ENCODE measurements at places on chromosomes 16 and 17.
A peak's percentile ranks its signal among the peaks of the same experiment; 100 is the strongest.

DNA sequence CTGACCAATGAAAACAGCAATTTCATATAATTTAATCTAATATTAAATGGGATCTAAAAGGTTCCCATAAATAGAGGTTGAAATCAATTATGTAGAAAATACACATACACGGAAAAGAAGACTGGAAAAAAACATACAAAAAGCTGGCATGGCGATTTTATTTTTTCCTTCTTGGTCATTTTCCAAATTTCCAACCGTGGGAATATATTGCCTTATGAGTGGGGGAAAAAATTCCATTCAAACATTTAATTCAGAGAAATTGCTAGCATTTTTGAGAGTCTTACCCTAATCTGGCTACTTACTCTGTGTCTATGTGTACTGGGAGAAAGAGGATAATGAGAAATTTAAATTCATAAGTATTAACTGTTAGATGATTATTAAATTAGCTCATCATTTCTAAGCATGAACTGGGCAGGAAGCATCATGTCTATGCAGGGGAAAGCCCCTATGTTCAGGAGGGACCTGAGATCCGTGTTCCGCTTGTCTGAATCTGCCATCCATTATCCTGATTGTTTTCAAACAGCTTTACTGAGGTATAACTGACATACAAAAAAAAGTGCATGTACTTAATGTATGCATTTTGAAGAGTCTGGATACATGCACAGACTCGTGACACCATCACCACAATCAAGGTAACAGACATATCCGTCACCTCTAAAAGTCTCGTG, 145.2 kb downstream of the XYLT1 start:
- DNase-seq, result no peak

DNA sequence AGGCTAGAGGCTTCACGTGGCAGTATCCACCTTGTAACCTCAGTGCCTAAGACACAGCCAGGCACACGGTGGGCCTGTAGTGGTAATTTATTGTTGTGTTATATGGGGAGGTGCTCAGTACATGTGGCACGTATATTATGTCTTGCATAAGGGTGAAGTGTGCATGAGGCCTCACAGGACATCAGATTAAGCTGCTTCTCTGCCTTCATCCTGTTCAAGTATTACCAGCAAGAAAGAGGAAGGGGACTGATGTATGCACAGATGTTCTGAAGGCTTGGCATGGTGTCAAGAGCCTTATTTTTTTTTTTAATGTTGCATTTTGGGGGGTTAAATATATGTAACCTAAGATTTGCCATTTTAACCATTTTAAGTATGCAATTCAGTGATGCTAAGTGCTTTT, 71.6 kb downstream of the ABCC1 start:
- DNase-seq, result no peak

- DNase-seq, result no peak
Measured at GRCh38 chr16:87809150-87809902, 43.5 kb upstream of the KLHDC4 start.

GRCh38 chr17:73248532-73248931, 13.1 kb downstream of the CPSF4L start:
- no peak for DNase-seq

- peak; percentile 61 for DNase-seq
Measured at GRCh38 chr17:65154770-65155589, 17.8 kb downstream of the RGS9 start.

DNA sequence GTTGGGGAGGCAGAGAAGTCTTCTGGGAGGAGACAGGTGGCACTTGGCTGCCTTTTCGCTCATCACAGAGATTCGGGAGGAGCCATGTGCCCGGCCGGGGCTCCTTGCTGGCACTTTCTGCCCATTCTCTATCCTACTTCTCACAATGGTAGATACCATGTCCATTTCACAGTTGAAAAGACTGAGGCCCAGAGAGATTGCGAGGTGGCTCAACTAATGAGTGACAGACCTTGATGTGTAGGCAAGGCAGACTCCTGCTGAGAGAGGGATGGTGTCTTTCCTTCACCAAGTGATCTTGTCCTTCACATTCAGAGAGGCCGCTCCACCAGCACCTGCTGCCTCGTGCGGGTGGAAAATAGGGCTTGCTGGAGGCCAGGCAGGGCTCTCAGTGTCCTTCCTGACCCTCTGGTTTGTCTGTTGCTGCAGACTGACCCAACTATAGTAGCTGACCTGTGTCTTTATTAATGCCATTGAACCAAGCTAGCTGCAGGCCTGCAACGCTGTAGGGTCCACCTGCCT, 42.1 kb downstream of the MPRIP start:
- no peak for DNase-seq

DNA sequence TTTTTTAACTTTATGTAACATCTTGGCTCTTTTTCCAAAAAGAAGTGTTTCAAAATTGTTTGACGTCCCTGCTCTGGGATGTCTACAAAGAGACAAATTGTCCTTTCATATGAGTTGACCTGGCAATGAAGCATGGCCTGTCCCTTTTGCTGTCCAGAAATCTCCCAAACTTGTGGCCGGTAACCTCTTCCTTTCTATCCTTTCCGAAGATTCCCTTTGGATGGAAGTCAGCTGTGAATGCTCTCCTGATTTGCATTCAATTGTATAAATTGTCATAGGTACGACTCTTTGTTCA, 40.9 kb upstream of the FAM20A start:
- no peak for DNase-seq

- no peak for DNase-seq
Measured at GRCh38 chr16:66266436-66267291, 99.8 kb upstream of the CDH5 start.

DNA sequence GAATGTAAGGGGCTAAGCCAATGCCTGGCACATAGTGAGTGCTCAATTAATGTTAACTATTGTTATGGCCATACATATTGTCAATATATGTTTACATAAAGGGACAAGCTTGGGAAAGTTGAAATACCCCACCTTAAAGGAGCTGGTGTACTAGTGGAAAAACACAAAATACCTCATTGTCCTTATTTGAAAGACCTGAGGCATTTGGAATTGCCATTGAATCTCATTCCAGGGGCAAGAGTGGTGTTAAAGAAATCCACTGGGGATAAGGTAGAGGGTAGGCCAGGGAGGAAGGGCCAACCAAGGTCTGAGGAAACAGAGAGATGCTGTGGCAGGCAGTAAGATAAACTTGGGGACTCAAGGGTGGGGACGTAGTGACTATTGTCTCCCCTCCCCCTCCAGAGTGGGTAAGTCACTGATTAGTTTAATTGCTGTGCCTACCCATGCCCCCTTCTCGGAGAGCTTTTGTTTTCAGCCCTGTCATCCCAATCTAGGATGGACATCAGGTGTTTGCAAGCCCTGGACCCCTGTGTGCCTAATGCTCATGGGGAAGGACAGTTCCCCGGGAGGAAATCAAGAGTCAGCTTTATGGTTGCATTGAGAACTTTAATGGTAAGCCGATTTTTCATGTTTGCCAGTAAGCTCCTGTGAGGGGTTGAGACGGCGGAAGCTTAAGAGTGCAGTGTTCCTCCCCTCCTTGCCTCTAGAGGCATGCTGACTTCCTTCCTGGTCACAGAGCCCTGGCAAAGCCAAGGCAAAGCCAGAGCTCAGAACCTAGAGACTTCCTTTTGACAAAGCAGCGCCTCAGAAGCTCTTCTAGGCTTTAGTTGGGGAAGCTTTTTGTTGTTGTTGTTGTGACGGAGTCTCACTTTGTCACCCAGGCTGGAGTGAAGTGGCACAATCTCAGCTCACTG, 2.5 kb upstream of the HEATR9 start:
- no peak for DNase-seq

DNA sequence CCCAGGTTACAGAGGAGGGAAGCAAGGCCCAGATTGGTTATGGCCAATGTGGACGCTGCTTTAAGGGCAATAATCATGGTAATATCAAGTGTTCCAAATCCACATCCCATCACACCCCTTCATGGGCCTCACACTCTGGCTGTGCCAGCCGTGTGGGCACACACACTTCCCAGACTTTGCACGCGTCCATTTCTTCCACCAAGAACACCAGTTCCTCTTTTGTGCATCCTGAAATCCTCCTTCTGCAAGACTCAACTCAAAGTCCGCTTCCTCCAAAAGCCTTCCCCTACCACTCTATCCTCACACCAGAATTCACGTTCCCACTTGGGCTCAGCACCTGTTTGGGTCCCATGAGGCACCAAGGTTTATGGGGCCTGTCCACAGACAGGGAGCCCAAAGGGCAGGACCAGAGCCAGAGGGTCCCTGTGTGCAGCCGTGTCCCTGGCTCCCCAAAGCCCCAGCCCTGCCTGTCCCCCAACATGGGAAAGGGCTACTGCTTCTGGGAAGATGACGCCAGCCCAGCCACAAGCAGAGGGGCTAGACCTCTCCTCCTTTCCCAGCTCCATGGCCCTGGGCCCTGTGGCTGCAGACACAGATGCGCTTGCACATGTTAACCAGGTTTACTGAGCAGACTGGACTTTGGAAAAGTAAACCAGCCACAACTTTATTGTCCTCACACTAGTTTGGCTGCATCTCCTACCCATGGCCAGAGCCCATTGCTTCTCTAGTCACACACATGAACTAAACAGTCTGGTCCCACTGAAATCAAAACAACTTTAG, 20.3 kb downstream of the SPNS3 start:
- no peak for DNase-seq

- DNase-seq, result no peak
Measured at GRCh38 chr17:61658183-61658582, 67.2 kb upstream of the NACA2 start.

GRCh38 chr17:40560592-40561293, 4.5 kb downstream of the CCR7 start:
- DNase-seq, result peak; percentile 91

DNA sequence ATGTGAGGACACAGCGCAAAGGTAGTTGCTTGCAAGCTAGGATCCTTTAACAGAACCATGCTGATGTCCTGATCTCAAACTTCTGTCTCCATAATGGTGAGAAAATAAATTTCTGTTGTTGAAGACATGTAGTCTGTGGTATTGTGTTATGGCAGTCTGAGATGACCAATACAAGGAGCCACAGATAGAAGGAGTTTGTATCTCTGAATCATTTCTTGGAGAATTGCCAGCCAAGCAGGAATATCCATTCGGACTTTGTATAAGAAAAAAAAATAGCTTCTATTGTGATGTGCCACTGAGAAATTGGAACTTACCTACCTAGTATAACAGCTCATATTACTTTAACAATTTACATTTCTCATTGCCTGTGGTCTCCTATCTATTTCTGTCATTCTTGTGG, 447.6 kb upstream of the CA10 start:
- peak; percentile 4 for DNase-seq

DNA sequence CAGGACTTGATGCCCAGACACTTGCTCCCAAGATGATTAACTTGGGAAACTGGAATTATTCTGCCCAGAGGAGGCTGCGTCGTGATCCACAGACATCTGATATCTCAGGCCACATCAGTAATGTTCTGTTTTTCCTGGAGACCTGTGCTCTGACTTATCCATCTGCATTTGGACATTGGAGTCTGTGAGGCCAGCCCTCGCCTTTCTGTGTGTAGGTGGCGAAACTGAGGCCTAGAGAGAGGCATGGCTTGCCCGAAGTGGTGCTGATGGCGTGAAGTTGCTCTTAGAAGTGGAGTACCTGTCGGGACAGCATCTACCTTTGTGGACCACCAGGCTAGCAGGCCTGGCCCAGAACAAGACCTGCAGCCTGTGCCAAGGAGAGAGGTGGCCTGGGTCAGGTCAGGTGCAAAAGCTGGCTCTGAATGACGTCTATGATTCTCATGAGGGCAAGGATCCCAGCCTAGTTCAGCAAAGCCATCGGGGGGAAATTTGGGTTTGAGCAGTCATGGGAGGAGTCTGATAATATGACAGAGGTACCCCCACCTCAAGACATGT, 186.8 kb upstream of the ZNF469 start:
- DNase-seq, result no peak

- DNase-seq, result no peak
Measured at GRCh38 chr17:39782481-39782880, 44.7 kb downstream of the GRB7 start.

GRCh38 chr17:173166-173911, 8.1 kb downstream of the DOC2B start:
- no peak for DNase-seq

DNA sequence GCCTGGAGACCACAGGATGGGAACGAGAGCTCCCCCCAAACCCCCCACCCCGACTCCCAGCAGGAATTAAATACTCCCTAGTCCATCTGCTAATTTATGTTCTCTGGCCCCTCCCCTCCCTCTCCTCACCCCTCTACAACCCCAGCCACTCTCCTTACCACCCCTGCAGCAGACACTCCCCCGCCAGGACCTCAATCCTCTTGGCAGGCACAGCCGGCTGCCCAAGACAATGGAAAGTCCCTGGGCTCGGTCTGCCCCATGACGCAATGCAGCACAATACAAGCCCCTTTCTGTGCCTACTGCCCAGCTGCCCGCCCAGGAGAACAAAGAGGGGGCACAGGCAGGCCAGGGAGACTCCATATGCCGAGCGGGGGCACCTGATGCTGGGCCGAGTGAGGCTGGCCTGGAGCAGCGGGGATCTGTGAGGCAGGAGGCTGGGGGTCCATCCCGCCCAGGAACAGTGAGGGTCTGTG, 30.3 kb upstream of the CDC42EP4 start:
- peak; percentile 87 for DNase-seq

DNA sequence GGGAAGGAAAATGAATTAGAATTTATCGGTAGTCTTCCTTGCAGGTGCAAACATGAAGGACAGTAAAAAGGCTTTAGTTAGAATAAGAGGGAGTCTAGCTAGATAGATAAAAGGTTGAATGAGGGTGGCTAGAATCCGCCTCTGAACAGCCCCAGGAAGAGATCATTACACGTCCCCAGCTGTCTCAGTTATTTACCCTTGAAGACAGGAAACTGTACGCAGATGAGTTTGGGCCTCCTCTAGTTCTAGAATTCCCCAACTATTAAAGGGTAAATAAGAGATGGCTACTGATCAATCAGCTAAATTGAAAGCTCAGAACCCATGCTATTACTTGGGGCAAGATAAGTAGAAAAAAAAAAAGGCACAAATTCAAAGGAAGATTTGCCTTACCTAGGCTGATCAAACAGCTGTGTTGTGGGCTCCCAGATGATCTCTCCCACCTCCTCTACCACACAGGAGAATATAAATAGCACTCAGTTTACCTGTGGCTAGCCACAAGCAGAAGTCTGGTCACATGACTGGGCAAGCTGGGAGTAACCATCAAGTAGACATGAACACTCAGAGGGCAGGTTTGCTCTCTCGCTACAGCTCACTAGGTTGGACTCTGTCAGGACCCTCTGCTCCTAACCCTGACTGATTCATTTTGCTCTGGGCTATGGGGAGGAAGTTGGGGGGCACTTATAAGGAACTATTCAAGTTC, 17.0 kb downstream of the FAM117A start:
- DNase-seq, result no peak

- no peak for DNase-seq
Measured at GRCh38 chr17:71777048-71777640, 343.7 kb upstream of the SOX9 start.

DNA sequence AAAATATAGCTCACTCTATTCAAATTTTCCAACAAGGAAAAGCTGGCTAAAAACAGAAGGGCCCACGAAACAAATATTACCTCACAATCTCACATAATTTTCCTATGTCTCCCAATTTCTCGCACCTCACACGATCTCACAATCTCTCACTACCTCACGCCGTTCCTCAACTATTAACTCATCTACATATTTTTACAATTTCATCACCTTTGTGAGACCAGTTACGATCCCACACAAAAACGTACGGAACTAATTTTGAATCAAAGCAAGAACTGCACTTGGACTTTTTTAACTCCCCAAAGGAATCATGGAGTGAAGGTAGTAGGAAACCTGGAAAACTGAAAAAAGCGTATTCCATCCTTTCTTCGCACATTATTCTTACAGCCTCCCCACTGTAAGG, 1.1 kb downstream of the CBX1 start:
- no peak for DNase-seq

Data from Caki2 (cell line).